ENCODE measurements at places on chromosomes 13 and 19. TPM values are rescaled to one million over a fixed set of nuclear protein-coding genes. Genes with fewer than 3 reads are reported as not detected.

The WDR88 gene
- not detected for total RNA-seq

The CCDC70 gene
- not detected for total RNA-seq

The ZNF682 gene
- total RNA-seq, result 2.1 TPM

The CERS1 gene
- 0.40 TPM for total RNA-seq

The PRRG2 gene
- 0.92 TPM for total RNA-seq

The RRAS gene
- 44.3 TPM for total RNA-seq

The GAPDHS gene
- not detected for total RNA-seq

The EFNA2 gene
- not detected for total RNA-seq

The NUCB1 gene
- 221 TPM for total RNA-seq

The ERCC5 gene
- 97.6 TPM for total RNA-seq

The EDNRB gene
- 9.4 TPM for total RNA-seq

The CD37 gene
- total RNA-seq, result not detected

The DIRAS1 gene
- 0.66 TPM for total RNA-seq

The ITGBL1 gene
- total RNA-seq, result 634 TPM

The ZIC2 gene
- not detected for total RNA-seq

The EVI5L gene
- total RNA-seq, result 15.2 TPM

The ADGRE3 gene
- not detected for total RNA-seq

The RFXANK gene
- 40.3 TPM for total RNA-seq

The DCT gene
- total RNA-seq, result under 0.01 TPM

The PALM3 gene
- total RNA-seq, result 0.12 TPM

The KCNN4 gene
- 12.2 TPM for total RNA-seq

The MTMR6 gene
- 29.6 TPM for total RNA-seq

The DACH1 gene
- 0.53 TPM for total RNA-seq

The OVOL3 gene
- not detected for total RNA-seq

The SAE1 gene
- 177 TPM for total RNA-seq

The WDR62 gene
- 6.2 TPM for total RNA-seq
